Mucosa of descending colon (tissue), 3 donors: ENCODE measurements at places on chromosomes 4 and X. TPM values are rescaled to one million over a fixed set of nuclear protein-coding genes. Genes with fewer than 3 reads are reported as not detected.

- DNase-seq, result peak; percentile 70
Measured at GRCh38 chrX:110004215-110004614, 1.3 kb downstream of the TMEM164 start.

GRCh38 chr4:186027405-186027804 lies 41.6 kb upstream of the TLR3 start:
- DNase-seq, result peak; percentile 64

- DNase-seq, result no peak
Measured at GRCh38 chrX:44947995-44948394, 75.0 kb downstream of the KDM6A start.

DNA sequence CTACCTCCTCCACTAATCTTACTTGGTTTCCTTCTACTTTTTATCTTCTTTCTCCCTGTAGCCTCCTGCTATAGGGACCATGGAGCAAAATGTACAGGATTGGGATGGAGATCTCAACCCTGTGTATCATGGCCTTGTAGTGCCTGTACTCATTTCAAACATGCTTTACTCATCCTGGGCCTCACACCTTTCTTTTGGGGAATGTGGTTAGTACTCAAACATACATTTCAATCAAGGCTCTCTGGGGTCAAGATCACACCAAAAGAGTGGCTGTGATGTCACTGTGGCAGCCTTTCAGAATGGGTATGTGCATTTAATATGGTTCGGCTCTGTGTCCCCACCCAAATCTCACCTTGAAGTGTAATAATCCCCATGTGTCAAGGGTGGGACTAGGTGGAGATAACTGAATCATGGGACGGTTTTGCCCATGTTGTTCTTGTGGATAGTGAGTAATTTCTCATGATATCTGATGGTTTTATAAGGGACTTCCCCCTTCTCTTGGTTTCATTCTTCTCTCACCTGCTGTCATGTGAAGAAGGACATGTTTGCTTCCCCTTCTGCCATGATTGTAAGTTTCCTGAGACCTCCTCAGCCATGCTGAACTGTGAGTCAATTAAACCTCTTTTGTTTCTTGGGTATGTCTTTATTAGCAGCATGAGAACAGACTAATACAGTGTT lies 205.1 kb downstream of the RASL11B start:
- DNase-seq, result no peak

- DNase-seq, result no peak
Measured at GRCh38 chr4:42658261-42658660, 1.4 kb upstream of the ATP8A1 start.

GRCh38 chr4:124903995-124904722 lies 191.6 kb upstream of the ANKRD50 start:
- DNase-seq, result no peak

GRCh38 chr4:61301271-61301670 lies 101.1 kb downstream of the ADGRL3 start:
- no peak for DNase-seq

DNA sequence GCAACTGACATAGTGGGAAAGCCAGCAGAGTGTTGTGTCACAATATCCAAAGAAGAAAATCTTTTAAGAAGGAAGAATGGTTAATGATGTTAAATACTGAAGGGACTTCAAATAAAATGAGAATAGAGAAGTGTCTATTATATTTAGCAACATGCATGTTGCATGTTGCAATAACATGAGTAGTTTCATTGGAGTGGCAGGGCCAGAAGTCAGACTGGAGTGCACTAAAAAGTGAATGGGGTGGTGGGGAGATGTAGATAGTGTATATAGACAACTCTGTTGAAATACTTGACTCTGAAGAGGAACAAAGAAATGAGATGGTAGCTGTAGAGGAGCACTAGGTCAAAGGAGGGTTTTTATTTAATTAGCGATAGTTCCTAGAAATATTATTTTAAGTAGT lies 9.5 kb upstream of the AMMECR1 start:
- no peak for DNase-seq

Gene ARAP2
- total RNA-seq, result 27.9 TPM

Gene MSX1
- total RNA-seq, result 0.44 TPM

Gene REPS2
- total RNA-seq, result 12.7 TPM
